Activated CD4-positive, alpha-beta memory T cell treated with anti-CD3 and anti-CD28 coated beads, Interleukin-2, amount 10 ng/mL, durations not matched to agents 7 days and 5 days (primary cell): ENCODE measurements at places on chromosomes 16 and 17.

- no peak for DNase-seq
Measured at GRCh38 chr16:19694989-19695388, 23.0 kb downstream of the KNOP1 start.

DNA sequence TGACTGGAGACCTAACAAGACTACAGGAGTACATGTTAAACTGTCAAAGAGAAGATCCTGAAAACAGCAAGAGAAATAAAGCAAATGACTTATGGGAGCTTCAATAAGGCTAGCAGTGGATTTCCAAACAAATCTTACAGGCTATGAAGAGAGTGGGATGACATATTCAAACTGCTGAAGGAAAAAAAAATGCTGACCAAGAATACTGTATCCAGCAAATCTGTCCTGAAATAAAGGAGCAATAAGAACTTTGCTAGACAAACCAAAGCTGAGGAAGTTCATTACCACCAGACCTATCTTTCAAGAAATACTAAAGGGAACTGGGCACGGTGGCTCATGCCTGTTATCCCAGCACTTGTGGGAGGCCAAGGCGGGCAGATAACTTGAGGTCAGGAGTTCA lies 28.6 kb downstream of the ZFP1 start:
- no peak for DNase-seq

DNA sequence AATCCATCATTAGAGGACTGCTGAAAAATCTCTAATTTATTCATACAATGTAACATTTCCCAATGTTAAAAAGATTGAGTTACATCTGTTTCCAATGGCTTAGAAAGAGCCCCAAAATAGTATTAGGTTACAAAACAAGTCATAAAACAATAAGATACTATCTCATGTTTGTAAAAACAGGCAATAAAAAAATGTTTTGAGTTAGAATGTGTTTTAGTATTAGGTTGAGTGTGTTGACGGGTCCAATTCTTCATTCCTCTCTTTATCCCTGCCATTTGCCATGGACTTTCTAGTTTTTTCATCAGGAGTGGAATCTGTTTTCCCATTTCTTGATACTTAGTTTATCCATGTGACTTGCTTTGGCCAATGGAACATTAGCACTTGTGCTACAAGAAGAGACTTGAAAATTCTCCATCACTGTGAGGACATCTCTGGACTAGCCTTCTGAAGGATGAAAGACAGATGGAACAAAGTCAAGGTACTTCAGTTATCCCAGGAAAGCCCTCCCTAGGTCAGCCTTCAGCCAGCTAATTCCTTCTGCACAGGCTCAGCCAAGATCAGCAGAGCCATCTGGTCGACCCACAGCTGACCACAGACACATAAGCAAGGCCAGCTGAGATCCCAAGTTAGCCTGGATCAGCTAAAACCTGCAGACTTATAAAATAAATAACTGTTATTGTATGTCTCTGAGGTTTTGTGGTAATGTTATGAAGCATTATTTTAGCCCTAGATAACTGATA lies 83.3 kb downstream of the HS3ST3A1 start:
- no peak for DNase-seq

- no peak for DNase-seq
Measured at GRCh38 chr17:41777574-41778188, 8.8 kb downstream of the JUP start.

DNA sequence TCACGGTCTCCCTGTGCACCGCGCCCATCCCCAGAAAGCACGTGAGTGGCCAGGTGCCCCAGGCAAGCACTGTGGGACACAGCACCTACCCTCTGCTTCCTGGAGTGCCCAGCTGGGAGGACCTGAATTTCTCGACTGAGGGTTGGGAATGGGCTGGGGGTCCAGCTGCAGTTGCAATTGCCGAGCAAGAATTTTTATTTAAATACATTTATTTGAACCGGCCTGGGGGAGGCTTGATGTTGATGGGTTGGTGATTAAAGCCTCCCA lies 6.3 kb downstream of the SLC5A2 start:
- no peak for DNase-seq
